ENCODE measurements at places on chromosomes 12 and 14. TPM values are rescaled to one million over a fixed set of nuclear protein-coding genes. Genes with fewer than 3 reads are reported as not detected.

Gene NANOG
- 0.02 TPM for polyA plus RNA-seq

Gene BCL2L14
- 3.0 TPM for polyA plus RNA-seq

GRCh38 chr14:49019467-49020115, 566.6 kb downstream of the RPS29 start:
- no peaks in the 10 kb centered on the region for H3K36me3 ChIP-seq
- H3K4me1 ChIP-seq: no peaks in the 10 kb centered on the region
- no peak overlapping the region for H3K27ac ChIP-seq
- no peak overlapping the region for H3K4me3 ChIP-seq

- no peak overlapping the region for H3K27ac ChIP-seq
- no peak for DNase-seq
- H3K4me3 ChIP-seq: no peak overlapping the region
Measured at GRCh38 chr14:34450958-34451357, 11.1 kb downstream of the SPTSSA start.
